Bone marrow (tissue), 2 donors: ENCODE measurements at places on chromosomes 5 and 9.
A peak's percentile ranks its signal among the peaks of the same experiment; 100 is the strongest.

DNA sequence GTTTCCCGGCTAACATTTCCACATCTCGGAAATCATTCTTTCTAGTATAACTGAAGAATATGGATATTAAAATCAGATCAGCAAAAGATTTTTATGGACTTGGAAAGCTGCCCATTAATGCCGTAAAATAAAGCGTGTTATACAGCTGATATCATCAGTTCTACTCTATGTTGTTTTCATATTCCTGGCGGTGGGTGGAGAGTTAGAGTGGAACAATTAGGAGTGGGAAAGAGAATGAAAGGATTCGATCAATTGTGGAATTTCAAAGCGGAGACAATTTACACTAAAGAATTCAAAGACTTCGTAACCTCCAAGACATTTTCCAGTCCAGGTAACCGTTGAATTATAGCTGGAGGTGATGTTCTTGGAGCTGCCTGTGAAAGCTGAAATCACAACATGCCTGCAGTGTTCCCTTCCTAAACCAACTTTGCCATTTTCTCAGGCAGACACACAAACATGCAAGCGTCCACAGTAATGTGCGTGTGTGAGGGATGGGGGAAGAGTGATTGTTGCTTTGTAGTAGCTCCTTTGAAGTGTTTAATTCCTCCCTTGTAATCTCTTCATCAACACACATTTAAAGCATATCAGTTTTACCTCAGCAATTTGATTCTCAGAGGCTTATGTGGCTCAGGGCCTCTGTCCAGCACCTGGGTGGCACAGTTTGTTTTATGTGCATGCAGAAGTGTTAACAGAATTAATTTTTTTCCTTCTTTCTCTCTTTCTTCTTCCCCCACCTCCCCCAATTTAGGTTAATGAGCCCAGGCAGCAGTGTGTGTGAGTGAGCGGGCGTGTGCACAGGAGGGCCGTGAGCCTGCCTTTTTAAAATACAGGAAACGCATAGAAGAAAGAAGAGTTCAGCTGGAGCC is 544.1 kb downstream of the RAB3C start:
- peak; percentile 32 for DNase-seq

DNA sequence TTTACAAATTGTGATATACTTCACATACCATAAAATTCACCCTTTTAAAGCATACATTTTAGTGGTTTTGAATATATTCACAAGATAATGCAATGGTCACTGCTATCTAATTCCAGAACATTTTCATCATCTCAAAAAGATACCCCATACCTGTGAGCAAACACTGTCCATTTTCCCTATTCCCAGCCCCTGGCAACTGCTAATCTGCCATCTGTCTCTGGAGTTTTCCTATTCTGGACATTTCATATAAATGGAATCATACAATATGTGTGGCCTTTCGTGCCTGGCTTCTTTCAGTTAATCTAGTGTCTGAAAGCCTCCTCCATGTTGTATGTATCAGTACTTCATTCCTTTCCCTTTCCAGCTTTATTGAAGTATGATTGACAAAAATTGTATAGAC is 14.7 kb downstream of the SNX30 start:
- DNase-seq, result no peak

DNA sequence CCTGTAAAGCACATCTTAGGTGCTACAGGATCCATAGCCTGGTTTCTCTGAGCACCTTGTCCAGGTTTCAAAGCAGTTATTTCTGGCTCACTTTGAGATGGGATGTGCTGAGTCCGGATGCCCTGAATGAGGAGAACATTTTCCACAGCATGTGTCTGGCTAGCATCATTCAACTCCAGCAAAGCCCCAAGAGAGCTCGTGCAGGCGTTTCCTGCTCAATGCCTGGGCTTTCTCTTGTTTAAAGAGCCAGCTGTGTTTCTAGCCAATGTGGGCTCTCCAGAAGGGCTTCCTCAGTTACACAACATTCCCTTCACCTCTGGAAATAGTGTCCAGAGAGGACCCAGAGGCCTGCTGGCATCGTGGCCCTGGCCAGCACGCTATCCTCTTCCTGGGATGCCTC is 411.7 kb downstream of the DMAC1 start:
- no peak for DNase-seq

DNA sequence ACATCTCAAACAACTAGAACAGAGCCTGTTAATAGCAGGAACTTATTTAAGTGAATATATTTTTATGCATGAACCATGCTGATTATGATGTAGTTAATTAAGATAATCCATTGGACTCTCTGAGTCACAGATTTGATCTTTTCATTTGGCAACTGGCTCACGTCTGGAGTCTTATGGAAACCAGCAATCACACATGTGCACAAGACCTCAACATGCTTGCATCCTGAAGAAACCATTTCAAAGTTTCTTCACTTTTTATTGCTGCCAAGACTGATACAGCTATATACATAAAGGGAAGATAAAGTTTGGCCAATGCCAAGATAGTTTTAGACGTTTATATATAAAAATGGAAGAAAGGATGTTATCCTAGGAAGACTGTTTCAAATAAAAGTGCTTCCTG is 13.3 kb upstream of the C9 start:
- DNase-seq, result no peak

GRCh38 chr9:19924080-19924479 is 135.2 kb upstream of the SLC24A2 start:
- no peak for DNase-seq

- no peak for DNase-seq
These were observed 28.1 kb downstream of the ZNF608 start for GRCh38 chr5:124718380-124718789.

DNA sequence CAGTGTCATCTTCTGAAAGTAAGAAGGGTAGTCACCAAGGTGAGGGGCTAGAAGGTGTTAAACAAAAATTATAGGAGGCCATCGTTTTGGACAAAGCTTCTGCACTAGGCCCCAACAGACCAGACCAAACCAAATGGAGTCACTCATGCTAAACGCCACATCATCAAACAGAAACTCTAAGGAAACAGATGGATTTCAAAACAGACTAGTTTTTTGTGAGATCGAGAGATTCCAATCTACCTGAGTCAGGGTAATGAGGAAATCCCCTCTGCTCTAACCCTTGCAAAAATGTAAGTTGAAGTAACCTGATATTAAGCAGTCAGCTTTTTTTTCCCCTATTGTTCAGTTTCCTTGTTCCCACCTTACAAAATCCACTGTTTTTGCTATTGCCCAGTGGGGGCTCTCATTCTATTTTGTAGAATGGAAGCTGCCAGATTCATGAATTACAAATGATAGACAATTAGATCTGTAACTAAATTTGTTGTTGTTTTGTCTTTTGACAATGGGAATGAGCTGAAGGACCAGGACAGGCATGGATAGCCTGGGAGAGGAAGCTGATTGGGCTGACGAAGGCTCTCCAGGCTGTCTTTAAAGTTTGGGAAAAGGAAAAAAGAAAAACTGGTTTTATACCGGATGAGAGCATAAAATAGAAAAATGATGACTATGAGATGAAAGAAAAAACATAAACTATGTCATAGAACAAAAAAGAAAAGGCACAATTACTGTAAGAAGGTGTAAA is 94.7 kb upstream of the ADAMTSL1 start:
- no peak for DNase-seq

DNA sequence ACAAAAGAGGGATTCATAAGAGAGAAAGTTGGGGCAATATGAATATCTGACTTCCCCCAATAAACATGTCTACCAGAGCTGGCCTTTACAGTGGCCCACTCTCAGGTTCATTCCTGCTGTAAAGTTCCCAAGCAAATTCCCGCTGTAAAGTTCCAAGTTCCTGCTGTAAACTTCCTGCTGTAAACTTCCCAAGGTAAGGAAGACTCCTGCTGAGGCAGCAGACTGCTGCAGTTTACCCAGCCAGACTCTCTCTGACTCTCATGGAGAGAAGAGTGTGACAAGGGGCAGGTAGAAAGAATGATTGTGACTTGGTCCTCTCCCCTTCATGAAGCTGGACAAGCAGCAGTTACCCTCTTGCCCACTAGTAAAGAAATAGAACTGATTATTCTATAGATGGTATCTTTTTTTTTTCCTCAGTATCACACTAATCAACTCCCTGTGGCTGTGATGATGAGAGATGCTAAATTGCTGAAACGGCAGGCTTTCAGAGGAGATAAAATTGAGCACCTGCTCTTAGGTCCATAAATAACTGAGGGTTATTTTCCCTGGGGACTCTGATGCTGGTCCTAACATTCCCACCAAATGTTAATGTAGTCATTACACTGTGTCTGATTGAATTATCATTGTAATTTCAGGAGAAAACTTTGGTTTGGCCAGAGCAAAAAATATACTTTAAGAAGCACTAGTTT is 220.4 kb downstream of the PARP8 start:
- DNase-seq, result no peak

GRCh38 chr5:21681911-21682310 is 1171.2 kb downstream of the CDH12 start:
- DNase-seq, result no peak

DNA sequence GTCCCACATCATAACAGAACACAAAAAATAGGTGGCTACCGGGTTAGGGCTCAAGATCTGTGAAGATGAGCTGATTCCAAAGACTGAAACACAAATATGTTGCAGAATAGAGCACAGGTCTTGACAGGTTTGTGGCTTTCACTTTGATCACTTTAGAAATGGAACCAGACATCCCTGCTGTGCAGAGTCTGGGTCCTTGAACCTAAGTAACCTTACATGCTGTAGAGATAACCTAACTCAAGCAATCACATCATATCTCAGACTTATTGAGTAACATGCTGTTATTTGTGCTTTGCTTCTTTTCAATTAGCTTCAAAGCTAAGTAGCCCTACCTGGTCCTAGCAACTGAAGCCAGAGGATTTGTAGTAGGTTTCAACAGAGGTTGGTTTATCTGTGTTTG is 24.3 kb downstream of the FBXW2 start:
- no peak for DNase-seq
